ENCODE measurements at places on chromosomes 13 and 19. TPM values are rescaled to one million over a fixed set of nuclear protein-coding genes. Genes with fewer than 3 reads are reported as not detected.

TMEM145 gene
- total RNA-seq, result 3.2 TPM

ZNF813 gene
- total RNA-seq, result 8.3 TPM

ASF1B gene
- 78.5 TPM for total RNA-seq

CYP2A6 gene
- total RNA-seq, result 0.27 TPM

GRCh38 chr19:5572556-5573286 lies 5.0 kb upstream of the TINCR start:
- no peak overlapping the region for H3K4me3 ChIP-seq
- H3K36me3 ChIP-seq, result peaks cover 2% of the 10 kb centered on the region
- DNase-seq, result no peak

DNA sequence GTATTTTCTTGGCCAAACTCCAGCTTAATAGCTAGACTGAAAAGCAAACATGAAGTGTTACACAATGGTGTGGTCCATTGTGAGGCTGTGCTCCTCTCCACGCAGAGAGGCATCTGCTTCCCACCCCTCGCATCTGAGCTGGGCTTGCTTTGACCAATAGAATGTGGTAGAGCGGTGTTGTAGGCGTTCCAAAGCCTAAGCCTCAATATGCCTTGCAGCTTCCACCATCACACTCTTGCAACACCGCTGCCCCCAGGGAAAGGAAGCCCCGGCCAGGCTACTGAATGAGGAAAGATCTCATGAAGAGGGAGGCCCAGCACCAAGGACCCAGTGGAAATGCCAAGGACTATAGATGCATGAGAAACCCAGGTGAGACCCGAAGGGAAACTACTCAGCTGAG lies 9.4 kb downstream of the FLT1 start:
- no peak overlapping the region for H3K4me3 ChIP-seq
- peaks cover 16% of the 10 kb centered on the region for H3K27me3 ChIP-seq
- H3K4me1 ChIP-seq, result peaks cover 2% of the 10 kb centered on the region
- DNase-seq, result no peak
- H3K27ac ChIP-seq, result no peak overlapping the region

Data from activated naive CD8-positive, alpha-beta T cell treated with anti-CD3 and anti-CD28 coated beads for 36 hours (primary cell).